ENCODE measurements at places on chromosomes 6 and 20.
A peak's percentile ranks its signal among the peaks of the same experiment; 100 is the strongest.

DNA sequence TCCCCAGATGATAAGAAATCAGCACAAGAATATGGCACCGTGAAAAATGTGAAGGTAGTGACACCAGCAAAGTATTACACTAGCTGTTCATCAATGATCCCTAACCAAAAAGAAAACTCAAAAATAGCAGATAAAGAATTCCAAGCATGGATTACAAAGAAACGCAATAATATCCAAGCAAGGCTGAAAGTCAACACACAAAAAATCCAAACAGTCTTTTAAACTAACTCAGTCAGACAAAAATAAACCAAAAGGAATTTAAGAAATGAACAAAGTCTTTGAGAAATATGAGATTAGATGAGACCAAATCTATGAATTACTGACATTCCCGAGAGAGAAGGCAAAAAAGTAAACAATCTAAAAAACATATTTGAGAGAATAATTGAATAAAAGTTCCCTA is 976.1 kb upstream of the MAP3K7 start:
- DNase-seq: no peak

DNA sequence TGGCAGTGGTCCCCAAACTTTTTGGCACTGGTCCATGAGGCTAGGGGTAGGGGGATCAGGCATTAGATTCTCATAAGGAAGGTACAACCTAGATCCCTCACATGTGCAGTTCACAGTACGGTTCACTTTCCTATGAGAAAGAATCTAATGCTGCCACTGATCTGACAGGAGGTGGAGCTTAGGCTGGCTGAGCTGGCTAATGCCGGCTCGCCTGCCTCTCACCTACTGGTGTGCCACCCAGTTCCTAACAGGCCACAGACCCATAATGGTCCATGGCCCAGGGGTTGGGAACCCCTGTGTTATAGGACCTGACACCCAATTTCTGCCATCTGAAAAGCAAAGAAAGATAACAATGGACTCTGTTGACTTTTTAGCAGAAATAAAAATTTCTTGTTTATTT is 199.6 kb downstream of the GMPR start:
- DNase-seq: no peak

- DNase-seq: no peak
Measured at GRCh38 chr6:24009319-24009718, 116.7 kb upstream of the NRSN1 start.

DNA sequence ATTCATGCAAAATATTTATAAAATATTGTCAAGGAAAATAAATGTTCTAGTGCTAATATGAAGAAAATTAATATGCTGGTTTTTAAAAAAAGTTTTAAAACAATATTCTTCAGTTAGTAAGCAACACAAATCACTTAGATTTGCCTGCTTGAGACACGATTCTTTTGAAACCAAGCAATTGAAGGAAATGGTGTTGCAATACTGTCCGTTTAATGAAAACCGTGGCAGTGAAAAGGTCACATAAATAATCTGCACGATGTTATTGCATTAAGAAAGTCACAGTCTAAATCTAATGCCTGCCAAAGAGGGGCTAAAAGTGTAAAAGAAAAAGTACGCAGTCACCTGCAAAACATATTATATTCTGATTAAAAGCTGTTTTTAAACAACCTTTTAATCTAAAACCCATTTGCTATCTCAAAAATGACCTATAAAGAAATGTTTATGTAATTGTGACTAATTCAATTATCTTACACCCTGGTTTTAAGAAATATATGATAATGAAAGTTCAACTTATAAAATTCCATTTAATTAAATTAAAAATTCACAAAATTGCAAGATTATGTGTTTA is 143.0 kb downstream of the GMDS start:
- no peak for DNase-seq

DNA sequence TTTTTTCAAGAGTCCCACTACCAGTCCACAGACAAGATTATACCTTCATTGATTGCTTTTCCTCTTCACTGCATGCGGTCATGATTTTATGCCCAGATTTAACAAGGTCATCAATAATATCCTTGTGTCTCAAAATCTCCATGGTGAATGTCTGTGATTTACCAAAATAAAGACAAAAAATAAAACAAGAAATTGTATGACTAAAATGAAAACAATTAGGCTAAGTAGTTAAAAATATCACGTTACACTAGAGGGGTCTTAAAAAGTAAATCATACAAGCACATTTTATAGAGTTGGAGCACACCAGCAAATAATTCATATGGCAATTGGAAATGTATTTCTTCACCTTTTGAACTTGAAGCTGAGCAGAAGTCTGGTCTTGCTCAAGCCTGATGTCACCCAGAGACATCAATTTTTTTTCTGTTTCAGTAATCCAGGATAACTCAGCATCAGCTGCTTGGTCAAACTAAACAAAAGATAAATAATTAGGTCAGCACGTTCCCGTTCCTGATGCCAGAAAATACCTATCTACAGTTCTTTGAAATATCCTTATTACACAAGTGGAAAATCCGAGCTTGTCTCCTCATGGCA is 125.4 kb downstream of the DST start:
- no peak for DNase-seq

DNA sequence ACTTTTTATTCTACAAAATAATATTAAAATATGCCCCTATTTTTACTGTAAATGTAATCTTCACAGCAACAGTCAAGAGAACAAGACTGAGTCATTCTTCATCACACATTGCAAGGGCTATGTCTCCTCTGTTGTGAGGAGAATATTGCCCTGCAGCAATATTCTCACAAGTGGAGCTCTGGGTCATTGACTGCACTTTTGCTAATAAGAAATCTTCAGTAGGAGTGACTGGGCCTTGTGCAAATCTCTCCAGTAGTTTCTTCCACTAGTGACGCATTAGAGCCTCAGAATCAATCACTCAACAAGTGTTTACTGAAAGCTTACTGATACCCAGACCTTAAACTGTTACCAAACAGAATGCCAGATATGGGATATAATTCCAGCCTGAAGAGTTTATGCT is 49.1 kb downstream of the LAMA2 start:
- DNase-seq: no peak

DNA sequence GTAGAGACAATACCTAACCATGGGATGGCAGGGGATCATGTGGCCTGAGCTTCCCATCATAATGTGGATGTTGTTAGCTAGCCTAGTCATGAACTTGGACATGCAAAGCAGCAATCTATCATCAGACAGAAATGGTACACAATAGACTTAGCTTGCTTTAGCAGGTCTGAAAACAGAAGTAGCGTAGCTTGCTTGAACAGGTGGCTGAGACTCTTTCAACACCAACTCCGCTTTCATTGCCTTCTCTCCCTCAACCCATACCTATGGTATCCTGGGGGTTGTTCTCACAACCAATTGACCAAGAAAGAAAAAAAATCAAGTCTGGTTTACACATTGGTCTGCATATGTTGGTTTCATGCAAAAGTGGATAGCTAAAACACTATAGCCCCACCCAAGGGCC is 23.0 kb downstream of the CD164 start:
- DNase-seq: no peak

GRCh38 chr6:45448417-45449389 is 71.0 kb upstream of the SUPT3H start:
- DNase-seq: no peak

DNA sequence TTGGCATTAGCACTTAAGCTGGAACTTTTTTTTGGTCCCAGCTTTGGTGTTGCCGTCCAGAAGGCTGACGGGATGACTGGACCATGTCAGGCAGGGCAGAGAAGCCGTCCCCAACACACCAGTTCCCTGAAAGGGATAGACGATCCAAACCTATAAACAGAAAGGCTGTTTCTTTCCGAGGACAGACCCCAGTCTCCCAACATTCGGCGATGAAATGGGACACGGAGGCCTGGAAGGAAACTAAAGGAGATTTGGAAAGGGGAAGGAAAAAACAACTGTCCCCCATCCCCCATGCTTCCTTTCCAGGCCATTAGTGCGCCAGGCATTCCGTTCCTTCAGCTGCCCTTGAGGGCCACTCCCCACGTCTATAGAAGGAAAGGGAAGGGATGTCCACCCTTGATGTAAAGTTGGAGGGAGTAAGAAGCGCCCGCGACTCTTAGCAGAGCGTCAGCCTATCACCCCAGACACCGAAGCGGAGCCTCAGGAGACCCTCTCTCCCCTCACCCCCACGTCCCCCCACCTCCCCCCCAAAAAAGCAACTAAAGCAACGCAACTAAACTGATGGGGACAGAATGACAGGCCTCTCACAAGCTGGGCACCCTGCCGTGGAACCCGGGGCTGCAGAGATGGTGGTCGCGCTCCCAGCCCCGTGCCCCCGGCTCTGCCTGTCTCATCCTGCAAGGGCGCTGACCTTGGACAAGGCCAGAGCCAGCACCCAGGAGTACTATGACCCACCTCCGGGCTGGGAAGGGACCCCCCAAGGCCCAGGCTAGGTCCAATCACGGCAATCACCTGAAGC is 638 bp downstream of the BLCAP start:
- no peak for DNase-seq

GRCh38 chr20:43167615-43168014 is 22.1 kb downstream of the PTPRT start:
- DNase-seq: no peak

- DNase-seq: peak; percentile 38
Measured at GRCh38 chr6:31712296-31712695, 2.9 kb upstream of the LY6G6D start.

GRCh38 chr20:13260650-13261279 is 39.7 kb downstream of the ISM1 start:
- DNase-seq: no peak

DNA sequence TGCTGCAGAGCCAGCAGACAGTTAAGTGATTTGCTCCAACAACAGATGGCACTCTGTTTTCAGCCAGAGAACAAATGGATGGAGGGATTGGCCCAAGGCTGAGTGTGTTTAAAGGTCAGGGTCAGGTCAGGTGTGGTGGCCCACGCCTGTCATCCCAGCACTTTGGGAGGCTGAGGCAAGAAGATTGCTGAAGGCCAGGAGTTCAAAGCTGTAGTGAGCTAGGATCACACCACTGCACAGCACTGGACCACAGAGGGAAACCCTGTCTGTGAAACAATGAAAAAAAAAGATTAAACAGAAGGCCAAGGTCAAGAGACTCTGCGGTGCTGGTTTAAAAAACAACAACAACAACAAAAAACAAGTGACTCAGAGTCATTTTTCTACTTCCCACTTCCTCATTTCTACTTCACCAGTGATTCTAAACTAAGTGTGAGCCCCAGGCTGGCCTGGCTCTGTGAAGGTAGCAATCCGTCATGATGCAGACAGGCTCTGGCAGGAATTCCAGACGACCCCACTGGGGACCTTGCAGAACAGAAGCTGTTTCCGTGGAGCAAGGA is 42.5 kb upstream of the ARMC2 start:
- no peak for DNase-seq

DNA sequence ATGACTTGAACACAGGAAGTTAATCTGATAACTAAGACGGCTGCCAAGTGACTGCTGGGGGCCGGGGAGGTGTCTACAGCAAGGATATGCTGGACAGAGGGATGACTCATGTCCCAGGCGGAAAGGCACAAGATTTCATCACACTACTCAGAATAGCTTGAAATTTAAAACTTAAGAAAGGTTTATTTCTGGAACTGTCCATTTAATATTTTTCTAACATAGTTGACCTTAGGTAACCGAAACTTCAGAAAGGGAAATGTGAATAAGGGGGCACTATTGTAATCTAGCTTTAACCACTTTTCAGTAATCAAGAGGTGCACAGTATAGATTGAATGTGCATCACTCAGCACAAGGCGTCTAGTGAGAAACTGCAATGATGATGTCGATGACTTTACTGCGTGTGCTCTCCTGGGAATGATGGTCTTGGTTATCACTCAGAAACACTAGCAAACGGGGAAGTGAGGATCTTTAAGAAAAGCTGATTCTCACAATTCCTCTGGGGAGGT is 171.5 kb downstream of the QKI start:
- no peak for DNase-seq

- peak; percentile 50 for DNase-seq
Measured at GRCh38 chr6:136647363-136647852, 97.2 kb upstream of the MAP7 start.

GRCh38 chr6:148261470-148261869 is 81.2 kb upstream of the SASH1 start:
- no peak for DNase-seq

DNA sequence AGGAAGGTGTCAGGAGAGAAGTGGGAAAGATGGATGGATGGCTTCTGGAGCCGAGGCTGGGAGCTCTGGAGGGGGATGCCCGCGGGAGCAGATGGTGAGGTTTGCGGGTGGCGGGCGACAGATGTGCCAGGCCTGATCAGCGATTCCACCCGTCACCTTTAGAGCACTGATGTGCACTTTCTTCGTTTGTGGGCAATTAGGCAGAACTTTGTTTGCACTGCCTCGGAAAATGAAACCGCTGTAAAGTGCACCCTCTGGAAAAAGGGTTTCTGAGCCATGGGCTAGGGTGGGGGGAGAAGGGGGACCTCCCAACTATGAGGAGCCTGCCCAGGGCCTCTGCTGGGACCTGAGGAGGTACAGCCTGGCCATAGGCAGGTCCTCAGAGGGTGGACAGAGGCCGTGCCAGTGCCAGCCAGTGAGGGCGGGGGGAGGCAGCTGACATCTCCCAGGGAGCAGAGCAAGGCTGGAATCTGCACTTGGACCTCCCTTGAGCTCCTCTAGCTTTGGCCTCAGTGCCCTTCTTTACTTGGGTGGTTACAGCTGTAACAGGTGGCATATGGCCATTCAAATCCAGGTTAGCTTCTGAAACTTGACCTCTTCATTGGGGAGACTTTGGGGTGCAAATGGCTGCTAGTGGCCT is 58.7 kb downstream of the CD40 start:
- no peak for DNase-seq

- no peak for DNase-seq
Measured at GRCh38 chr20:53522026-53522425, 71.6 kb downstream of the ZNF217 start.

GRCh38 chr6:122666418-122666817 is 56.2 kb downstream of the PKIB start:
- no peak for DNase-seq

GRCh38 chr6:17600527-17601385 is 654 bp downstream of the FAM8A1 start:
- DNase-seq: peak; percentile 52

DNA sequence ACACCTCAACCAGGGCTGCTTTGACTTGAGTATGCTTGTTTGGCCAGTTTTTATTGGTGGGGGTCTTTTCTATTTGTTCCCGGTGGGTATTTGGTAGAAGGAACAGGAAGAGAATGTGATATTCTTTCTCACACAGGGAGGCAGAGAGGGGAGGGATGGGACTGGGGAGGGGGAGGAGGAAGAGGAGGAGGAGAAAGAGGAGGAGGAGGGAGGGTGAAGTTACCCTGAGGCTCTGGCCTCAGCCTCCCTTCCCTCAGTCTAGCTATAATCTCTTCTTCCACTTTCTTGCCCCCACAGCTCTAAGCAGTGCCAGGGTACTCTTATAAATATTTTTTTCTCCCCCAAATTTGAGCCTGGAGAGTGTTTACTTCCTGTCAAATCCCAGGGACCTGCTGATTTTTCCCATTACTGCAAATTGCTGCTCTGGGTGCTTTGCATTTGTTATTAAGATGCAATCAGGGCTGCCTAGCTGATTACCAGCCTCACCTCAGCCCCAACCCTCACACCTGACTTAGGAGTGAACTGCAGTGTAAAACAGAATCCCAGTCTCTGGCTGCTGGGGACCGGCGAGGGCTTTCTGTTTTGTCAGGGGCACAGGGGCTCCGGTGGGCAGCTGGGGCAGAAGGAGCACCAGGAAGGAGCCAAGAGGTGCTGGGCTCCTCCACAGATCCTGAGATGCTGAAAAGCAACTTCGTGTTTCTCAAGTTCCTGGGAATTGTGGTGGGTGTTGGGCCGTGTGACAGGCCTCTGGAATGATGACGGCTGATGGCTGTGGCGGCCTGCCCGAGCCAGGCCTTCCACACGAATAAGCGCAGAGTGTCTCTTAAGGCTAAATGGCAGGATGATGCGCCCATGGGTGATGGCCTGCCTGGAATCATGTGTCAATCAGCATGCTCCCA is 141.4 kb downstream of the CD83 start:
- DNase-seq: no peak
